ENCODE measurements at places on chromosomes 1 and 21.

- no peak for DNase-seq
Measured at GRCh38 chr1:5390504-5390903, 601.7 kb downstream of the NPHP4 start.

- DNase-seq, result peak; percentile 65
Measured at GRCh38 chr1:27527223-27527889, 37.4 kb upstream of the WASF2 start.

- peak; percentile 75 for DNase-seq
Measured at GRCh38 chr1:43991476-43992231, at the start of gene CCDC24. Gene CCDC24 (plus strand): TSS chr1:43991599. CDS start chr1:43991879, 280 bp downstream.

DNA sequence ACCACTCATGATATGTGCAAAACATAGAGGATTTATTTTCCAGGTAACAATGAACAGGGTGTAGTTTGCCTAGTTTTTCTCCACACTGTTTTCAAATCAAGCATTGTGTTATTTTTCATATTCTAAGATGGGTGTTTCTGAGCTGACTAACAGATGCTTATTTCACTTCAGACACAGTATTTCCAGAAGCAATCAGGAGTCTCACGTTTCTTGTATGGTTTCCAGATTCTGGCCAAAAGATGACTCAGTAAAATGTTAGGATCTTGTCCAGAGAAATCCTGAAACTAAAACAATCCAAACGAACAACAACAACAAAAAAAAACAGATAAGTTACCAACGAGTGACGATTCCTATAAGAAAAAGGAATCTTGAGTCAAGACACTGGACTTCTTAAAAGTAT is 5.3 kb downstream of the UTS2 start:
- no peak for DNase-seq

GRCh38 chr1:12356004-12356890 is 126.4 kb downstream of the VPS13D start:
- no peak for DNase-seq

- DNase-seq, result peak; percentile 98
Measured at GRCh38 chr1:155084722-155085503, 6.3 kb downstream of the EFNA3 start.

DNA sequence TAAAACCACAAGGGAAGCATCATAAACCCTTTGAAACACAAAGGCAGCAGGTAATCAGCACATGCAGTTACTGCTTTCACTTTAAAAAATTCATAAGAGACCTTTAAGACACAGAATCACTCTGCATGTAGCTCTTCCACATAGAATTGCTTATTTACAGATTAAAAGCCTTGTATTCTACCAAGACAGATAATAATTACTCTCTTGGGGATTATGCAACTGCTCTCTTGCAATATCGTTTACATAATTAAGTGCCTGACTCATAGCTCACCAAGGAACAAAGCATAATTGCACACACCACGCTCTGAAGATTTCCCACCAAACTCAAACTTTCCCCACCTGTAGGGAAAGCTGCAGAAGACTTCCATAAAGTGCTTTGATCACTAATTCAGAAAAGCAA is 87.9 kb downstream of the VAV3 start:
- DNase-seq, result peak; percentile 55

DNA sequence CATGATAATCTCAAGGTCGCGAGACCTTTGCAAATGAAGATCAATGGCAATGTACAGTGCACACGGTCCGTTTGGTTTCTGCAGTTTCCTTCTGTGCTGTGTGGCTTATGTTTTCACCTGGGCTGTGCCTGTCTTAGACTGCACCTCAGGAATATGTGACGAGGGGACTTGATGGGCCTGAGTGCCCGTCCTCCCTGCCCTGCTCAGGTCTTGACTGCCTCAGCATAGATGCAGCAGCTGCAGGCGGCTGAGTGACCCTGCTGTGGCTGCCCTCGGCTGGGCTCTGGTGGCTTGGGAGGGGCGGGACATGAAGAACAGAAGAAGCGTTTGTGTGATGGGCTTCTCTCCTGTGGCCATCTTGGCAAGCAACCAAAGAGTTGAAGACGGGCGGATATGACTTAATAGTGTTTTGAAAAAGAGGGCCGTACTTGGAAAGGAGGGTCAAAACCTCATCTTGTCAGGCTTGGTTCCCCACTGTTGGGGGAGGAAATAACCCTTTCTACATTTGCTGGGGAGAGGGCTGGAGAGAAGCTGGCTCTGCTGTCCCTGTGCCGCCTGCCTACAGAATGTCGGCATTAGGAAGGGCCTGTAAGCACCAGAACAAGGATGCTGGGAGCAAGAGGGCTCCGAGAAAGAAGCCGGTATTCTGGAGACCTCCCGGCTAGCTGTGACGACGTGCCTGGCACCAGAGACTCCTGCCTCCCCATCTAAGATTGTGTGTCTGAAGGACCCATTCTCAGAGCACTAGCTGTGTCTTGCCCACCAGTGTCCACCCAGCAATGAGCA is 7.1 kb downstream of the MYBPHL start:
- no peak for DNase-seq

GRCh38 chr1:21622466-21623315 is 46.5 kb downstream of the RAP1GAP start:
- no peak for DNase-seq

DNA sequence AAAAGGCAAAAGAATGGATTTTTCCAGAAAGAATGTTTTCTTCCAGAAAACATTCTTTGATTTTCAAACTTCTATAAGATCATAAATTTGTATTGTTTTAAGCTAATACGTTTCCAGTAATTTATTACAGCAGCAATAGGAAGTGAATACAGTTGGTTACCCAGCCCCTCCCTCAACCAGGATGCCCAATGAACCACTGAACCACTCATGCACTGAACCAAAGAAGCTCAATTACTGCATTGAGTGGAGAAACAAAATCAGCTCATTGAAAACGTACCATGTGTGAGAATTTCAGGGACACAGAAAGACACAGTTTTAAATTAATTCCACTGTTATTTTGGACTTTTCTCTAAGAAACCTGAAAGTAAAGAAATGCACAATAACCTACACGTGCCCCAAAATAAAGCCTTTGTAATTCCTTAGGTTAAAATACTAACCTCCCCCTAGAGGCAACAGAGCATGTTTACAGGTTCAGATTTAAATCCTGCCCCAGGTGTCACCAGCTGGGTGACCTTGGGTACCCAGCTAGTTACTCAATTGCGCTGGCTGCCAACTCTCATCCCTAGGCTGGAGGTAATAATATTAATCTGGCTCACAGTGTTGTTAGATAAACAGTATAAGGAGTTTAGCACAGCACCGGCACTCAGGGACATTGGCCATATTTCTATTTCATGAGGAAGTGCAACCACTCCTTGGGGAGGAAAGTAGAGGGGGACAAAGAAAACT is 111.7 kb downstream of the NMNAT2 start:
- peak; percentile 5 for DNase-seq

- DNase-seq, result no peak
Measured at GRCh38 chr1:117581391-117581943, 24.4 kb upstream of the TENT5C start.

DNA sequence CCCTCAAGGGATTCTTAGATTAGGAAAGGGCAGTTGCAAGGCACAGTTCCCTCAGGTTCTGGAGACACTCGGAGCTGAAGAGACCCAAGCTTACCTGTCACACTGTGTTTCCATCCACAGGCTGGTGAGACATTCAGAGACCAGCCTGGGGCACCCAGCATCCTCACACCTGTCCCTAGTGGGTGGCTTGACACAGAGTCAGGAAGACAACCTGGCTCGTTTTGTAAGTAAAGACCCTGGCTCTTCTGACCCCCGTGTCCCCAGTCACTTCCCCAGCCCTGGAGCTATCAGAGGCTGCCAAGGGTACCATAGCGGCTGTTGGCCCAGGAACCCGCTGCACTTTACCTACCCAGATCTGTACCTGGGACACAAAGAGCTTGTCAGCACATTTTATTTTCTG is 409.8 kb downstream of the MATN1 start:
- DNase-seq, result no peak

DNA sequence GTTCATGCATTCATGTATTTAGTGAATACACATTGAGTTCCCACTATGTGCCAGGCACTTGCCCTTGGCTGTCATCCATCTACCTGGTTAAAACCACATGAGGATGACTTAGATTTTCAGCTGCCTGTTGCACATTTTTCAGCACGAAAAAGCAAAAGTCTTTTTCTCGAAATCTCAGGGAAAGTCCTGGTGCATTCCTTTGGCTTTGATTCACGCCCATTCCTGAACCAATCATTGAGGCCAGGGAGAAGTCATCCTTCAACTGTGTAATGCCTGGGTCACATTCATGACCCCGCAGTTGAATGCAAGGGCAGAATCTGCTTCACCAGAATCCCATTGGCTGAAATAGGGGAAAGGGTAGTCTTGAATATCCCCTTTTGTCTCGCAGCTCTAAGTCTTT is 84.4 kb downstream of the RNF220 start:
- no peak for DNase-seq
